ENCODE measurements at places on chromosomes 5 and 9.
A peak's percentile ranks its signal among the peaks of the same experiment; 100 is the strongest.

- peak; percentile 47 for DNase-seq
Measured at GRCh38 chr9:123322273-123323195, 33.5 kb upstream of the CRB2 start.

GRCh38 chr5:133824661-133825254 lies 143.7 kb downstream of the C5orf15 start:
- peak; percentile 70 for DNase-seq

DNA sequence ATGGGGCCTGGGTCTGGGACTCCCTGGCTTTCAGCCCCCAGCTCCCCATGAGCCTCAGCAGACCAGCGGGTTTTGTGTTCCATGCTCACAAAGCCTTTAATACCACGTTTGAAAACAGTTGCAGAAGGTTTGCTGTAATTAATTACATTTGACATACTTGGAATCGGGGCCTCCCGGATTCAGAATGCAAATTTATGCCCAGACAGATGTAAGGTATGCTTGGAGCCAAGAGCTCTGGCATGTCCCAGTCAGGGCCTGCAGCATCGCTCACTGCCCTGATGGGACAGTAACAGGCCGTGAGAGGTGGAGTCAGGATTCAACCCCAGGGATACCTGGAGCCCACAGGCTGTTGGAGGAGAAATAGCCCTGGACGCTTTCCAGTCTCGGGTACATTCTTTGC lies 12.2 kb downstream of the ZNF618 start:
- no peak for DNase-seq

DNA sequence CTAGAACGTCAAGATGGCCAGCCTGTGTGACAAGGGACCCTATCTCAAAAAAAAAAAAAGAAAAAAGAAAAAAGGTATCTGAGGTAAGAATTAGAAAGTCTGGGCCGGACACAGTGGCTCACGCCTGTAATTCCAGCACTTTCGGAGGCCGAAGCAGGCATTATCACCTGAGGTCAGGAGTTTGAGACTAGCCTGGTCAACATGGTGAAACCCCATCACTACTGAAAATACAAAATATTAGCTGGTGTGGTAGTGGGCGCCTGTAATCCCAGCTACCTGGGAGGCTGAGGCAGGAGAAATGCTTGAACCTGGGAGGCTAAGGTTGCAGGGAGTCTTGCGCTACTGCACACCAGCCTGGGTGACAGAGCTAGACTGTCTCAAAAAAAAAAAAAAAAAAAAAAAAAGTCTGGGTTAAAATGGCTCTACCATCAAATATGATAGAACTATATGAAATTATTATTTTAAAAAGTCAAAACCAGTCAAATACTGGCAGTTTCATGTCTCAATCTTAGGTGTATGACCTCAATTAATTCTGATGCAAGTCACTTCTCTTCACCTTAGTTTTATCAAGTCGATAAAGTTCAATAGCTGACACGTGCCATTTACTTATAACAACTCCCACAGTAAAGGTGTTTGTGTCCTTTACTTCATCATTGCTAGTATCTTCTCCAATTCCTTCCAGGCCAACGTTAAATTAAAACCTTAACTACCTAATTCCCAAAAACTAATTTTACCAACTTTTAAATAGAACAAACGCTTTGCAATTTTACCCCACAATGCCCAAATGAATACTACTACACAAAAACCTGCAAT lies 1.1 kb downstream of the RPS23 start:
- no peak for DNase-seq

DNA sequence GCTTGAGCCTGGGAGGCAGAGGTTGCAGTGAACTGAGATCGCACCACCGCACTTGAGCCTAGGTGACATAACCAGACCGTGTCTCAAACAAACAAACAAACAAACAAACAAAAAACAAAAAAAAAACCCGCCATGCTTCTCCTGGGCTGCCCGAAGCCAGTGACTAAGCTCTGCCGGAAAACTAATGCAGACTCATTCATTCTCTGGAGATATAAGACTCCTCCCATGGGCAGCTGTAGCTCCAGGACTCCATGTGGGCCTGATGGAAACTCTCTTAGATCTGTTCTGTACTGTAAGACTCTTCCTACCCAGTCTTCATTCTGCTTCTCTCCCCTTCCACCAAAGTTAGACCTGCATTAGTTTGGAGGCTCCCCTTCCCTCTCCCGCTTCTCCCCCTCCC lies 11.1 kb downstream of the GLDC start:
- DNase-seq: no peak

DNA sequence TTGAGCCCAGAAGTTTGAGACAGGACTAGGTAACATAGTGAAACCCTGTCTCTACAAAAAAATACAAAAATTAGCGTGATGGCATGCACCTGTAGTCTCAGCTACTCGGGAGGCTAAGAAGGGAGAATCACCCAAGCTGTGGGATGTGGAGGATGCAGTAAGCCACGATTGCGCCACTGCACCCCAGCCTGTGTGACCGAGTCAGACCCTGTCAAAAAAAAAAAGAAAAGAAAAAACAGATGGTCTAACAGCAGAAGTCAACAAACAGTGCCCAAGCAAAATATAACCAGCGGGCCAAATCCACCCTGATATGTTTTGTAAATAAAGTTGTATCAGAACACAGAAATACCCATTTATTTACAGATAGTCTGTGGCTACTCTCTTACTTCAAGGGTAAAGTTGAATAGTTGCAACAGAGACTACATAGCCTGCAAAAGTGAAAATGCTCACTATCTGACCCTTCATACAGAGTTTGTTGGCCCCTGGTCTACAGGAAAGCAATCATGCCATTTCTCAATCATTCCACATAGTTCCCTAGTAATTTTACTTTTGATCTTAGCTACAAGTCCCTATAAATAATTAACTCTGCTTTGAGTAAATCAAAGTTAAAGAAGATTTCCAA lies 383.7 kb downstream of the TLE1 start:
- DNase-seq: no peak

All from GM13977 (cell line).